ENCODE measurements at places on chromosomes 12 and 14. TPM values are rescaled to one million over a fixed set of nuclear protein-coding genes. Genes with fewer than 3 reads are reported as not detected.

AVPR1A gene
- total RNA-seq = not detected

DNA sequence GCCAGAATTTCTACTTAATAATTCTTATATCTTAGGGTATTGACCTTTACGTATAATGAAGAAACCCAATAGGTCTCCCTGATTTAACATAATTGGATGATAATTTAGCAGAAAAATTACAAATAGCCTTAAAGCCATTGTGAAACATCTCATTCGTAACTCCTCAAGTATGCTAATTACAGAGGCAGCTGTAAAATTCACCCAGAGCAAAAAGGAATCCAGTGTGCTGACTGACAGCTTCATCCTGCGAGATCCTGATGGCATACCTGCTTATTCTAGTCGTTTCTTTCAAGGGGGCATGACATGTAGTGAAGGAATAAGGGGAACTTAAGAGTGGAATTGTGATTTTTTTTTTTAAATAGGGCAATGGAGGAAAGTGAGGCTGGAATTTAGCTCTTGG is 291.5 kb downstream of the FUT8 start:
- no peak for DNase-seq

DNA sequence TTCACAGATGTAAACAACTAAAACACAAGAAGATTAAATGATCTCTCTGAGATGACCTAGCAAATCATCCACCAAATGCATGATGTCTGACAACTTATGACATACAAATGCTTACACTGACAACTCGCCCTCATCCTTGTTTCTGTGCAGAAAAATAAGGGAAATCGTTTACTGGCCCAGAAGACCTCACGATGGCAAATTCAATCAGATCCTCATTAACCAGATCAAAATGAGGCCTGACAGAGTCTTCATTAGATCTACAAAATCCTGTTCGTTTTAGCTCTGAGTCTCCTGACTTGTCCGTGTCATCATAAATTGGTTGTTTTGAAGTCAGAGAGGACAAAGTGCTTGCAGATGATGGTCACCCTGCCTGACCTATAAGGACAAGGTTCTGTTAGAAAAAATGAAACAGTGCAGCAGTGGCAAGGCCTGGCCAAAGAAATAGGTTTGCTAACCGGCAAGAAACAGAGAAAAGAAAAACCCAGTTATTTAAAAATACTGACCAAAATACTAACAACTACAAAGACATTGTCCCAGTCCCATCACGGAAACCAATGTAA is 109.5 kb downstream of the BTG1 start:
- DNase-seq = no peak

DNA sequence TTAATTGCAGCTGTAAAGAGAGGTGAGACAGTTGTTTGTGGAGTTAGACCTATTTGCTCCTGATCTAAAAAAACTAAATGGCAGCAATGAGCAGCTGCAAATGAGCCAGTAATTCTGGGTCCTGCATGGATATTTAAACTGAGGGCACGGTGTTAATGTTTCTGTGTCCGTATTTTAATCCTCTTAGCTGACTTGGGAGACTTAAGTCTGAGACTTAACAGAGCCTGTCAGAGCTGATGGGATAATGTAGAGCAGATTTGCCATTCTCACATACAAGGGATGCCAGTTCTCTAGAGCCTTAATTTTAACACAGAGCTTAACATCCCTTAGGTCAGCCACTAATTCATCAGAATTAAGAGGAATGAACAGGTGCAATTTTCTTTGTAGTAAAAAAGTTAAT is 178.6 kb upstream of the PDE3A start:
- DNase-seq = no peak

DNA sequence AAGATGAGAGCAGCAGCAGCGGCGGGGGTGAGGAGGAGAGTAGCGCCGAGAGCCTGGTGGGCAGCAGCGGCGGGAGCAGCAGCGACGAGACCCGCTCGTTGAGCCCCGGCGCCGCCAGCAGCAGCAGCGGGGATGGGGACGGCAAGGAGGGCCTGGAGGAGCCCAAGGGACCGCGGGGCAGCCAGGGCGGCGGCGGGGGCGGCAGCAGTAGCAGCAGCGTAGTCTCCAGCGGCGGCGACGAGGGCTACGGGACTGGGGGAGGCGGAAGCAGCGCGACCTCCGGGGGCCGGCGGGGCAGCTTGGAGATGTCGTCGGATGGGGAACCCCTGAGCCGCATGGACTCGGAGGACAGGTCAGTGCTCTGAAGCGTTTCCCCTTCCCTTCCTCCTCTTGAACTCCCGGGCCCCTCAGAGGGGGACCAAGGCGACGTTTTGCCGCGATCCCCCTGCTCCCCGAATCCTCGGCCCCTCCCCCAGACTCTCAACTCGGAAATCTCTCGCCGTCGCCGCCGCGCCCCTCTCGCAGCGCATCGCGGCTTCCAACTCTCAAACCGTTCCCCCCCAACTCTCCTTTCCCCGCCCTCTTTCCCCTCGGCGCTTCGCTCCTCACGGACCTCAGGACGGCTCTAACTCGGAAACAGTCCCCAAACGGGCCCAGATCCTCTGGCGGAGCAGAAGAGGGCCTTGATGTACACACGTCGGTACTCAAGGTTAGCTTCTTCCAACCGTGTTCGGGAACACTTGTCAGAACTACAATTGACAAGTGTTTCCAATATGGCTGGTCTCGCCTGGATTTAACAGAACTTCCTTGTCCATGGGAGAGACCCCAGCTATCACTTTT is 947 bp downstream of the AEBP2 start:
- peak; percentile 72 for DNase-seq

DNA sequence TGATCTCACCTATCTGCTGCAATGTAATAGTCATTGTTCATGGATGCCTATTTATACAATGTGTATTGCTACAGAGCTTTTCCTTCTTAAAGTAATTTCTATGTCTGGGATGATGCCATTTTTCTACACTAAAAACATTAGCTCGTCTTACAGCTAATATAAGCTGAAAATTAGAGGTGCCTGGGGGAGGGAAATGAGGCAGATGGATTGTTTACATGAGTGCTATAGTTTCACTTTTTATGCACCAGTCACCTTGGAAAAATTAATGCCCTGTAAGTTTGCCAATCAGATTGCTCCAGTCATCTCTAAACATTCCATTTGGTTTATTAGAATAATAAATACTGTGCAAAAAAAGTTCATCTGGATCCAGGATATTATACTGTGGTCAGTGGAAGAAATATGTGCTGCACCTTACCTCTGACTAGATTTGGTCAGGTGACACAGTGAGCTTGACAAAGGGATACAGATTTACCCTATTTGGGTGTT is 436.2 kb downstream of the RAD51B start:
- no peak for DNase-seq

- no peak for DNase-seq
Observed at GRCh38 chr14:100603341-100604120, 16.3 kb upstream of the BEGAIN start.

Data from natural killer cell (primary cell).